ENCODE measurements at places on chromosomes 2 and 18.

- no peak for DNase-seq
These were observed 92.8 kb upstream of the MSH2 start for GRCh38 chr2:47309952-47310800.

DNA sequence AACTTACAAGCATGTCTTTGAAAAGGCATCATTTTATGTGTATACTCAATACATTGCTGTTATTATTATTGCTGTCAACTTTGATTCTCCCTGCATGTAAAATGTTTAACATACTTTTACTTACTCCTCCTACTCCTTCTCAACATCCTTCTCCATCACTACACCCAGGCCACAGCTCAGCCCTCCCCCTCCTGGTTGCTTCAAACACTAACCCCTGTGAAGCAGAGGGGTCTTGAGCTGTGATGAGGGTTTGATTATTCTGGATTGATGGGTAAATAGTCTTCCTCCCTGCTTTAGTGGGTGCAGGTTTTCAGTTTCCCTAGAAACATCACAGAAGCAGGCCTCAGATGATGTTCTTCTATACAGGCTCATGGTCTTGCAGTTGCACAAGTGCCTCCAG is 221.0 kb downstream of the OSR1 start:
- DNase-seq = no peak

DNA sequence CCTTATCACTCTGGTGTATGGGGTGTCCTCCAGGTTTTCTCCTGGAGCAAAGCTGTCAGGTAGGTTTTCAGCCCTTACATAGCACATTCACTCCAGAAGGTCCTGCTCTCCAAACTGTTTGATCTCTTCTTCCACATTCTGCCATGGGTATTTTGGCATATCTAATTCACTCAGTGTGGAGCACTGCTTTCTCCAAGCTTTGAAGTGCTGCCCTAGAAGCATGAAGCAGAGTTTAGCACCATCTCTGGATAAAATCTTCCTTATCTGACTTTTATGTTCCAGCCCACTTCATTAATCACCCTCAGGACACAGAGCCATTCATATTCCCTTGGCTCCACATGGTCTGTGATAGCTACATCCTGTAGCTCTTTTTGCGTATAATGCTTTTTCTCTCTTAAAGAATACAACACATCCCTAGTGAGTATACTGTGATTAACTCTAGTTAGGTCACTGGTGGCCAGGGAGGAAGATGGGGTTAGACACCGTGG is 56.7 kb upstream of the ARHGAP28 start:
- DNase-seq = no peak

GRCh38 chr2:170310876-170311502 is 133.0 kb downstream of the MYO3B start:
- DNase-seq = no peak

- DNase-seq = no peak
These were observed 193.1 kb upstream of the CXCR4 start for GRCh38 chr2:136310797-136311603.

DNA sequence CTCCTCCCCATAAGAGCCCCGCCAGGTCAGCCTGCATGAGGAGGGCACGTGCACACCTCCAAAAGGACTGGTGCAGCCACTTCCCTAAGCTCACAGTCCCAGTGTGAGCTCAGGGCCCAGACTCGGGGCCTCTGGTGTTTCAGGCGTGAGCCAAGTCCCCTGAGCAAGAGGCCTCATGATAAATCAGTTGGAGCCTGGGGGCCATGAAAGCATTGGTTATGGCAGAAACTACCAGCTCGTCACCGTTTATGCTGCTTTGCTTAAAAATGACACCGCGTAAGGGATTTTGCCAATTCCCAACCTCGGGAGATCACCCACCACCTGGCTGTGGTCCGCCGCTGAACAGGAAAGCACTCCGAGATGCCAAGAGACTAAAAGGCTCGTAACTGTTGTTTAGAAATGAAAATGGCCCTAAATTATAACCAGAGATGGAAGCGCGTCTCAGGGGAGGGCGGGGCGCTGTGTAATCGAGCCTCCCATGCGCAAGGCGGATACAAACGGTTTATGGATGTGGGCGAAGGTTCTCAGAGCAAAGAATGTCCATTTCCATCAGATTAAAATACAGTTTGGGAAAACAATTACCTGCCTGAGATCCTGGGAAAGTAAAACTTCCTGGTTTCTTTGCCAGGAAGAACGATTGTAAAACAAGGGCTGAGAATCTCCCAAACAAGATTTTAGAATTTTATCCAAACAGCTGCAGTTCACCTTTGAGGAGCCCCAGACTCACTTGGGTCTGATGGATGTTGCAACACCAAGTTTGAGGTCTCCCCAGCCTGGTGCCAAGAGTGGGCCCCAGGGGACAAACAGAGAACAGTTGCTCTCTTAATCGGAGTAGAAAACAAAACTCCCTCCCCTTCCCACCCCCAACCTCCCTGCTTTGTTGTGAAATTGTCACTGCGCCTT is 141.4 kb downstream of the BCL2 start:
- DNase-seq = no peak

- no peak for DNase-seq
These were observed 161.0 kb upstream of the ZFP36L2 start for GRCh38 chr2:43387092-43388062.

GRCh38 chr2:23824777-23825212 is 102.1 kb downstream of the ATAD2B start:
- peak; percentile 34 for DNase-seq

GRCh38 chr18:58396966-58397365 is 231.9 kb downstream of the ALPK2 start:
- DNase-seq = no peak

DNA sequence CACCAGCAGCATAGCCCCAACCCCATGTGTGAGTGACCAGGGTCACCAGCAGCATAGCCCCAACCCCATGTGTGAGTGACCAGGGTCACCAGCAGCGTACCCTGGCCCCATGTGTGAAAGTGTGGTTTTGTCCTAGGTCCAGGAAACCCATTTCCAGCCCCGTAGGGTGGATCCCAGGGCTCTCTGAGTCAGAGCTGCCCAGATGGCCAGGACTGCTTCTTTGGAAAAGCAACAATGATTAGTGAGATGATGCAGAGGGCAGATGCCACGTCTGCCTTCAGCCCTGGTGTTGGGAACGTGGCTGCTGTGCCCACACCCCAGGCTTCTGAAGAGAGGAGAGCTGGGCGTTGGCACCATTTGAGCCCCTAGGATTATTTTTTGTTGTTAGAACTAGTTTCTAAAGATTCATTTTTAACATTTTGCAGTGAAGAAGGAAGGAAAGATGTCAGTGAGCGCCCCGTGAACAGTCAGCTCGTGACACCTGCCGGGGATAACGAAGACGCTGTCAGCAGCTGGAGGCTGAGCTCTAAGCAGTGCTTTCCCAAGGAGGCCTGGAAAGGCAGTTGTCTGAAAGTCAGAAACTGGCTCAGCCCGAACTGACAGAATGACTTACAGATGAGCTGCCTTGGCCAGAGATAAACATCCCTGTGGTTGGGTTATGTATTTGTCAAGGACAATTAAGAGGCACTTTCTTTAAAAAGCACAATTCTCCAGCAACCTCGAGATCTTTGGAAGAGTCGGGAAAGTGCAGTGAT is 32.1 kb upstream of the KCNG2 start:
- DNase-seq = no peak

GRCh38 chr2:19028587-19029375 is 329.6 kb downstream of the OSR1 start:
- DNase-seq = no peak

DNA sequence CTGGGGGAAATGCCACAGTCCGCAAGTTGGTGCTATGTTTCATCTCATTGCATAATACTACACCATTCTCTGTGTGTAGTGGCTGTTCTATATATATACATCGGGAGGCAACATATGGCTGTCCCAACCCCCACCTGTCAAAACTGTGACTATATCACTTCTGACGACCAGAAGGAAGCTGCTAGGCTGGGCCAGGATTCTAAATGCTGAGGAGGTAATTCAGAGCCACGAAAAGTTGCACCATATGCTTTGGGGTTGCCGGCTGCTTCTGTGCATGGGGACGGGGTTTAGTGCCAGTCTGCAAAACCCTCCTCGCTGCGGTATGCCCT is 117.3 kb downstream of the MSH2 start:
- no peak for DNase-seq

DNA sequence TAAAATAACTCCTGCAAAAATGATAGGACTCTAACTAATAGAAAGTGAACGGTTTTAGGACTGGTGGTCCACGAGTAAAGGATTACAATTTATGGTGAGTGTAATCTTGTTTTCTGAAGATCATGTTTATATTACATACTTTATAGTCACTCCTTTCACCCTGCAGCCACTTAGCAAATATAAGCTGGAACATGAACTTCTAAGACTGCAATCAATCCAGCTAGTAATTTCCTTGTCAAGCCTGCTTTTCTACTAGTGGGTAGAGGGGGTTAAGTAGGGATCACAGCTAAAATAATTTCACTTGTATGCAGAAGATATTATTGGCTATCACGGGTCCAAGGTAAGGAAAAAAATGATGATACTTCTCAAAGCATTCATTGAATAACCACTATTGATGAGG is 125.5 kb upstream of the NETO1 start:
- no peak for DNase-seq

GRCh38 chr2:20676353-20677215 is 9.6 kb downstream of the GDF7 start:
- peak; percentile 53 for DNase-seq

DNA sequence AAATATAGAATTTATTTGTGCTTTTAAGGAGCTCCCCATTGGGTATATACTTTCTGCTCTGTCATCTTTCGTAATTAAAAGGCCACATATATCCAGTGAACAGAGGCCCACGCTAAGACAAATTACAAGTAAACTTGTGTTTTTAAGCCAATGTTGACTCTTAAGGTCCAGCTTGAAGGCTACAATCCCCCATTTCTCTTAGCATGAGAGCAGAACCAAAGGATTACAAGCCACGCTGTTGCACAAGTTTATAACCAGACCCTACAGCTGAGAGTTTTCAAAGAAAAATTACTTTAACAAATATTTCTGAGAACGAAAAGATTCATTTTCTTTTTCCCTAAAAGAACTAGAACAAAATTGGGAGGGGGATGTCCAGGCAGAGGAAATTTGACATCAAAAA is 471.0 kb downstream of the TXNL1 start:
- no peak for DNase-seq

- no peak for DNase-seq
These were observed 169.8 kb downstream of the TRIM43 start for GRCh38 chr2:95761556-95761955.

DNA sequence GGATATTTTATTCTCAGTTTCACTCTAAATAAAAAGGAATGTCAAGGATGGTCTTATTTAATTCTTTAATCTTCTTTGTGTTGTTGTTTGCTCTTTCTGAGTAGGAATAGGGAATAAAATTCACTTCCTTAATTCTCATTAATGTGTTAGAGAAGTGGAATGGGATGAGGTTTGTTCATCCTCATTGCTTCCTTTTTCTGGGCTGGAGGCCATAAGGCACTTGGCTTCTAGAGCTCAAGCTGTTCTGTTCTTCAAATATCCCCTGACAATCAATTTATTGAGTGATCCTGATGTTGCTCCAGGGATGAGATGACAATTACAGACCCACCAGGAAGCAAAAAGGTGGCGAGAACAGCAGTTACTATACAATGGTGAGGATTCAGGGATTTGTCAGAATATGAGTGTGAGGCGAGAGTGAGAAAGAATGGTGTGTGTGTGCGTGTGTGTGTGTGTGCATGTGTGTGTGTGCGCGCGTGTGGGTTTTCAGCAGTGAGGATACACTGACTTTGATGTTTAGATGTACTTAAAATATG is 557.6 kb upstream of the FANCL start:
- no peak for DNase-seq

DNA sequence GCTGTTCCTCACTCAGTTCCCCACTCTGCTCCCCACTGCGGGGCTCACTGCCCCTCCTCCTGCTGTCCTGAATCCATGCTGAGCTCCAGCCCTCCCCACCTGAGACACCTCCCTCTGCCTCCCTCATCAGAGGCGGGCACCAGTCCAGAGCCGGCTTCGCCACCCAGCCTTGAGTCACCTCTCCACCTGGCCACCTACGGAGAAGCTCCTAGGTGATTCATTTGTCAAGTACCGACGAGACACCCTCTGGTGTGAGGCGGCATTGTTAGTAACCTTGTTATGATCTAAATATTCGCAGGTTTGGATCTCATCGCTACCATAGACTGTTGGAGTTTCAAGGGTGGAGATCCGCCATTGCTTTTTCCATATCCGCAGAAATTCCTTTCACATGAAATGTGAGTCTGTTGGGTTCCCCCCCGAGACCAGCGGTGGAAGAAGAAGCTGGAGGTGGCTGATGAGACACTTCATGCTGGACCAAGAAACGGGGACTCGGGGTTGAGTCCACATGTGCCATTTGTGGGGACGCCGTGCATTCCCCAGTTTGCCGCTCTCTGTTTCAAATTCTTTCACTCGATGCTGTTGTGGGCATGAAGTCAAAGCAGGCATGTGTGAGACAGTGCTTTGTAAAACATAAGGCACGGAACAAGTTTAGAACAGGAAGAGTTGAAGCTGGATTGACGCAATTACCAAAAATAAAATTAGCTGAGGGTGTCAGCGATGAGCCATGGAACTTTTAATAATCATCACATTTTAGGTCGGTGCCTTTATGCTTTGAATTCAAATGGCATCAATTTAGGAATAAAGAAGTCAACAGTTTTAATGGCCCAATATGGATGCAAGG is 259.8 kb upstream of the HDAC4 start:
- peak; percentile 45 for DNase-seq

- DNase-seq = peak; percentile 47
These were observed 95.5 kb downstream of the THNSL2 start for GRCh38 chr2:88265352-88266303.

GRCh38 chr2:43605079-43605655 is 9.3 kb upstream of the THADA start:
- peak; percentile 32 for DNase-seq

GRCh38 chr2:113894156-113894743 is 4.4 kb downstream of the ACTR3 start:
- DNase-seq = no peak

DNA sequence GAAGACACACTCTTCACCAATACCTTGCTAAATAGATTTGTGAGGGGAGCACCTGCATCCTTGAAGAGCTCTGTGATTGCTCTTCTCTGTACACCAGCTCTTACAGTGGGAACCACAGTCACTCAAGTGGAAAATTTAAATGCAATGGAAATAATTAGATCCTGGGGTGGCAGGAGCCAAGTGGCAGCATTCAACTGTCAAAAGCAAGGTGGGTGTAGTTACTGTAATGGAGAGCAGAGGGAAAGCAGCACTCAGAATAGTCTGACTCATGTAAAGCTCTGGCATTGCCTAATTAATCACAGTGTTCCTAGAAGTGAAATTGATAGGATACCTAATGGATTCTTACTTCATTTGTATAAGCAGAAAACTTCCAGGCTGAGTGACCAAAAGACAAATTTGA is 245.8 kb downstream of the KCNE4 start:
- DNase-seq = no peak

DNA sequence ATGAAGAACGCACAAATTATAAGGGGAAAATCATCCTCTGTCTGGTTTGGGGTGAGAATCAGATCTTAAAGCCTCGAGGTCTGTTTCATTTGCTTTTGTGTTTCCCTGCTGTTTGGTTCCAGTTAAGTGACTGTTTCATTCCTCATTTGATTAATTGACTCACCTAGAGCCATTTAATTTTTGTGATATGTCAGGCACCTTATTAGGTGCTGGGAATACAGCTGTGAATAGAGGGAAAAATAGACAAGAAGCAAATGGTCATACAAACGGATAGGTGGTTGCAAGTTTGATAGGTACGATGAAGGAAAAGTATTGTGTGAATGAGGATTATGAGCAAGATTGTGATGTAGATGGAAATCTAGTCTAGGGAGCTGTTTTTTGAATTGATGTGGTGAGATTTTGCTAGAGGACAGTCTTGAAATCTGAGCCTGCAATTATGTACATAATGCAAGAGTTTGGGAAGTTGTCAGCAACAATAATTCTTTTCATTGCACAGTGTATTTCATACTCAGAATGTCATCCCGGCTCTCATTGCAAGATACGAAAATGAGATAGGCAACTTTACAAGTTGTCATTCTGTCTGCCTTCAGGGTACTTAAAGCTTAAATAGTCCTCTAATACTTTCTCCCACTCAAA is 2.2 kb downstream of the ACSL3 start:
- no peak for DNase-seq
